Foreskin keratinocyte (primary cell): ENCODE measurements at places on chromosomes 2 and 18. TPM values are rescaled to one million over a fixed set of nuclear protein-coding genes. Genes with fewer than 3 reads are reported as not detected.

GRCh38 chr2:88003074-88003755 lies 13.1 kb downstream of the RNU2-63P start:
- DNase-seq: no peak

- DNase-seq: no peak
Observed at GRCh38 chr2:101805152-101806088, 107.9 kb downstream of the MAP4K4 start.

The TBR1 gene
- total RNA-seq: not detected in 2 replicates

The APLF gene
- total RNA-seq: 3.0 and 3.2 TPM in 2 replicates

The SOCS6 gene
- total RNA-seq: 18.7 and 20.8 TPM in 2 replicates

DNA sequence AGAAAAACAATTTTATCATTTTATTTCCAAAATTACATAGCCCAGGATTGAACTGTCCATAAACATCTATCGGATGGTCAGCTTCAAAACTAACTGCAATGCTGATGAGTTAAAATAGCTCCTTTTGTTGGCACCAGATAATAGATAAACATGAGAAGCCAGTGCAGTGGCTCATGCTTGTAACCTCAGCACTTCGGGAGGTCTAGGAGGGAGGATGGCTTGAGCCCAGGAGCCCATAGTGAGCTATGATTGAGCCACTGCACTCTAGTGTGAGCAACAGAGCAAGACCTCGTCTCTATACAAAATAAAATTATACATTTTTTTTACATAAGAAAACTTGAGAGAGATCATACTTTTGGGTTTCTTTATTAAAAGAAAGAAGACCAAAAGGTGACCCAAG lies 34.6 kb upstream of the IMPA2 start:
- no peak for DNase-seq

The GAREM1 gene
- 2.3 TPM in 2 replicates for total RNA-seq

The CXCR1 gene
- 0.28 and 0.41 TPM in 2 replicates for total RNA-seq

GRCh38 chr2:33432871-33433270 lies 43.6 kb upstream of the RASGRP3 start:
- DNase-seq: no peak

DNA sequence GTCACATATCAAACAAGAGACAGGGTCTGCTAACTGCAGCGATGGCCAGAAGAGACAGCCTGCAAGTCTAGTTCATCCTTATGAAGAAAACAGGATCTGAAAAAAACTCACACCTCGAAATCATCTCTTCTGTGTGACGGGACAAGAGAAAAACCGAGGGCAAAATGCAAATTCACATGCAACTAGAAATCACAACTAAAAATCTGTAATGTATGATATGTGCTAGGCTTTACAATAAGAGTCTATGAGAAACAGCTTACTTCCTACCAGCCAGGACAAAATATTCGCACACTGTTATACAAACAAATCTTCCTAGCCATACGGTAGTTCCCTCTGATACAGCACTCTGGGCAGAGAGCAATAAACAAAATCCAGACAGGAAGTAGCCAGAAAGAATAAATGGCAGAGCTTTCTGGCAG lies 48.8 kb downstream of the ANKRD44 start:
- no peak for DNase-seq
